ENCODE measurements at places on chromosomes 5 and 9. TPM values are rescaled to one million over a fixed set of nuclear protein-coding genes. Genes with fewer than 3 reads are reported as not detected.

Gene SH3PXD2B
- total RNA-seq = 0.95 TPM

Gene BTNL8
- total RNA-seq = not detected

Gene FAM200C
- 0.16 TPM for total RNA-seq

Gene BASP1
- 0.70 TPM for total RNA-seq

Gene ENHO
- total RNA-seq = not detected

Gene TLX3
- not detected for total RNA-seq

Gene C9
- not detected for total RNA-seq

Gene LOX
- 0.11 TPM for total RNA-seq

Gene RNF180
- not detected for total RNA-seq

Gene BHMT
- total RNA-seq = not detected

Gene SPATA31D4
- total RNA-seq = not detected

Gene PPP1R26
- 0.47 TPM for total RNA-seq

Gene RASEF
- total RNA-seq = not detected

Measured in CD4-positive, alpha-beta T cell (primary cell).